ENCODE measurements at places on chromosomes 2 and 18.

- no peak for DNase-seq
Observed at GRCh38 chr2:215811409-215812345, 201.7 kb downstream of the MREG start.

DNA sequence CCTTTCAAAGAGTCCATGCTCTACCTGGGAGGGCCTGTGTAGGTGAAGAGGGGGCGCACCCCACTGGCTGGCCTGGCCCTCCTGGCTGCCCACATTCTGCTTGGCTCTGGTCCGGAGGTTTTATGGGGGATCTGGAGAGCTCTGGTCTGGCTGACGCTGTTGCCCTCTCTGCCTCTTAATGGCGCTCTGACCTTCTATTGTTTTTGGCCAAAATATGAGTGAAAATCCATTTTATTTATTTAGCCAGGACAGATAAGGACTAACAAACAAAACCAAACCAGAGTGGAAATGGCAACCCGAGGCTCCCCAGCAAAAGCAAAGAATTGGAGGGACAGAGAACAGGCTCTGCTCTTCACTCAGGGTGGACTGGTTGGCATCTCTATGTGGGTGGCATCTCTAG is 45.7 kb downstream of the PRKCE start:
- no peak for DNase-seq

DNA sequence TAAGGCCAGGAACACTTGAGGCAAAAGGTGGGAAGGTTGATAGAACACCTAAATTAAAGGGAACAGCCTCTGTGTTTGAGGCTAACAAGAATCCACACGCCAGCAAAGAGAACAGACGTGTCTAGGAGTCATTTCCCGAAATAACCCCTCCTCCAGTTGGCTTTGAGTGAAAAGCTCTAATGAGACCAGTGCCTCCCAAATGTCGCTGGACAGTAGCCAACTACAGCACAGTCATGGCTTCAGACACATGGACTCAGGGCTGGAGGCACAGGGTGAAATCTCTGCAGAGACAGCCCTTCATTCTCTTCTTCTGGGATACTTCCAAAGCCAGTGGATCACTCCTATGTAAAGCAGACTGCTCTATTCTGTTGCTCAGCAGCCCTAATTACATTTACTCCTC is 49.6 kb downstream of the SOWAHC start:
- DNase-seq, result peak; percentile 23

DNA sequence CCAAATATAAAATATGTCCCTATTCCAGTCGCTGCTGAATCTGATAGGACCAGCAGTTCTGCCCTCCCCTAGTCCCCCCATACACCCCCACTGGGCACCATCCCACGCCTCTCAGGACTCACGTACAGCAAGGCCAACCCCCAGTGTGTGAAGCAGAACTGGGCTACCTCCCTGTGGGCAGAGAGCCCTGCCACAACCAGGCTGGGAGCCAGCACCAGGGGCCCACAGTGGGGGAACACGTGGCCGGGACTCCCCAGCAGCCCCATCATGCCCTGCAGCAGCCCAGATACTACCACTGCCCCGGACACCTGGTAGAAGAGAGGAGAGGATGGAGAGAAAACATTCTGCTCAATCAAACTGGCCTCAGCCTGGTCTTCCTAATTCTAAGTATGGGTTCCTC is 1.3 kb downstream of the SLC23A3 start:
- DNase-seq, result no peak

DNA sequence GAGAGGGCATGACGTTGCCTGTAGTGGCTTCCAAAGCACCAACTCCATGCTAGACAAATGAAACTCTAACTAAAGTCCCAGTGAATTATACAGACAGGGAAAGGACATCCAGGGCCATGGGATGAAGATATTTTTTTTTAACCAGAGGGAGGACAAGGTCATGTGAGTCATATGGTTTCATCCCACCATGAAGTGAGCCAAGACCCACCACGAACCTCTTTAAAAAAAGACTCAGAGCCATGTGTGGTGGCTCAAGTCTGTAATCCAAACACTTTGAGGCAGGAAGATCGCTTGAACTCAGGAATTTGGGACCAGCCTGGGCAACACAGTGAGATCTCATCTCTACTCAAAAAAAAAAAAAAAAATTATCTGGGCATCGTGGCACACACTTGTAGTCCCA is 115.2 kb downstream of the LIPG start:
- DNase-seq, result no peak

DNA sequence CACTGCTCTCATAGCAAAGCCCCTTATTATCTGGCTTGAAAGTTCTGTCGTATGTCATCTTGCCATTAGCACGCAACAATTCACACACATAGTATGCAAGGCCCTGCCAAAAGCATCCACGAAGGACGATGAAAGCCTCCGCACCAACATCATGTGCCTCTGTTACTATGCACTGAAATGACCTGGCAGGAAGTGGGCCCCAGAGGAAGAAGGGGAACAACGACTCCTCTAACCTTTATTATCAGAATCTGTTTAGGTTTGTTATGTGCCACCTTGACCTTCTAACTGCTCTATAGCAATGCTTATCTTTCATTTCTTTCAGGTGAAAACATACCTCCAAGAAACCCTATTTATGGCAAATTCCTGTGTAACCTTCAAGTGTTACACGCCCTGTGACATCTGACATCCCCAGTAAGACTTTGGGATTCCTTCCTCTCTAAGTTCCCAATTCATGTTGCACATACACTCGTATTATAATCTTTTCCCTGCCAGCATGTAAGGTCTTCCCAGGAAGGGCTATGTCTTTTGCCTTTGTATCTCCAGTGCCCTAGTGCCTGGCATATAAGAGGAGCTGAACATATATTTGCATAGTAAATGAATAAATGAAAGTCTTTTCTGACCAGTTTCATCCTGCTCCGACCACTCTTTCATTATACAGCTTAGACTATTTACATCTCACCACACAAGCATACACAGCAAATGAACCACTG is 7.0 kb upstream of the NDUFV2 start:
- no peak for DNase-seq

- no peak for DNase-seq
Observed at GRCh38 chr2:121819846-121820245, 64.4 kb downstream of the TSN start.

DNA sequence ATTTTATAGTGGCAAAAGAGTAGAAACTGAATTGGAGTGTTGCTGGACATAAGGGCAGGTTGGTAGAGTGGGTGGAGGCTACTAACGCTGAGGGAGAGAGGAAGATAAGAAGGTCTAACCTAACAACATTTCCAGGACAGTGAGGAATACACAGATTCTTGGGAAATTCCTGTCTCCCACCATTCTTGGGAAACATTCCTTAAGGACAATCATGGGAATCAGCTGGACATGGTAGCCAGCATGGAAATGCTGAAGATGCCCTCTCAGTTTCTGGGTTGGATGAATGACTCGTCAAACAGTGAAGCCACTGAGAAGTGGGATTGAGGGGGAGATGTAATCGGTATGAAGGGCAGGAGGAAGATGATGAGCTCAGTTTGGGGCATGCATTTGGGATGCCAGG is 265.4 kb downstream of the AFF3 start:
- DNase-seq, result no peak

- DNase-seq, result no peak
Observed at GRCh38 chr2:9772999-9773902, 70.0 kb upstream of the TAF1B start.

DNA sequence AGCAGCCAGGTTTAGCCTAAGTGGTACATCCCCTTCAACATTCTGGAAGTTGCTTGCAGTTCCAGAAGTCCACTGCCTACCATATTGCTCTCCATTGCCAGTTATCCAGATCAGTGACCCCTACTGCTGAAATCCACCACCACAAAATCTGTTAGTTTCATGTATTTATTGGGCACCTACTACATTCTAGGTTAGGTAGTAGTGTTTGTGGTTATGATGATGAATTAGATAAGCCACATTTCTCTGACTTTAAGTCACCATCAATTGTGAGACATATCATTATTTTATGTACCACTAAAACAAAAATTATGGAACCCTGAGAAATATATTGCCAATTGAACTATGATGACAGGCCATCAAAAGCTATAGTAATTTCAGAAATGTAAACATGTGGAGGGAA is 139.5 kb upstream of the PKDCC start:
- no peak for DNase-seq

DNA sequence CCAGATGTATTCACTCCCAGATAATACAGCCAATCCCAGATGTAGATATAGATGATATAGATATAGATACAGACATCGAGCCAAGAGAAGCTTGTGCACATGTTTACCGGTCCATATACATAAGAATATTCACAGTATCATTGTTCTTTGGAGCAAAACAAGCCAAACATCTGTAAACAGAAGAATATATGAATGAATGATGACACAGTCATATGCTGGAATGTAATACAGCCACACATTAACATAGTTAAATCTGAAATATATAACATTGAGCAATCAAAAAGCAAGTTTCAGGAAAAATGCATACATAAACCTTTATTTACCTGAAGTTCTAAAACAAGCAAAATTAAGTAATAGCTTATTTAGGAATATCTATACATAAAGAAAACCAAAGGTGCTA is 182.5 kb downstream of the TXNL1 start:
- DNase-seq, result no peak

- no peak for DNase-seq
Observed at GRCh38 chr2:164014068-164014731, 278.4 kb upstream of the FIGN start.

DNA sequence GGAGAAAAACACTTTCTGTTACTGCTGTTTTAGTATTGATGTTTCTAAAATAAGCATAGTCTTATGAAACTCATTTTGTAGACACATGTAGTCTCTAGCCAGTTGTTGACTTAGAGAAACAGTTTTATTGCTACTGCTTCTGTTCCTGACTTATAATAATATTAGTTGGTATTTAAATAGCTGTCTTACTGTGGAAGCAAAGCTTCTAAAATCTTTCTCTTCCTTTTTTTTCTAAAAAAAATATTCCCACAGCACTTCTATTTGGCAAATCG is 121.8 kb downstream of the MTX2 start:
- no peak for DNase-seq

GRCh38 chr2:240189686-240190085 is 49.2 kb upstream of the OTOS start:
- no peak for DNase-seq

GRCh38 chr18:55510809-55511208 is 77.2 kb downstream of the TCF4 start:
- no peak for DNase-seq

DNA sequence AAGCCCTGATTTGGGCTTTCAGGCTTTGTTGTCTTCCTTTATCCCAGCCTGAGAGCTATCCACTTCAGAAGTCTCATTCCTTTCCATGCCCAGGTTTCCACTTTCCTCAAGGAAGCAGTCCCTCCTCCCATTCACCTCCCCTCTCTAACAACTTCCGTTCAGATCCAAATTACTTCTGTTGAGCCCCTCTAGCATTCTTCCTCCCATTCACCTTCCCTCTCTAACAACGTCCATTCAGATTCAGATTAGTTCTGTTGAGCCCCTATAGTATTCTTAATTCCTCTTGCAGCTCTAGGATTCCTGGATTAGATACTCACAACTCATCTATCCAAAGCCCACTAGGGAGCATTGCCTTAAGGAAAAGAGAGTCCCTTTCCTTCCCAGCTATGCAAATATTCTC is 216.8 kb downstream of the RAD51AP2 start:
- DNase-seq, result no peak

- no peak for DNase-seq
Observed at GRCh38 chr2:30784682-30785081, 22.6 kb downstream of the CAPN13 start.

DNA sequence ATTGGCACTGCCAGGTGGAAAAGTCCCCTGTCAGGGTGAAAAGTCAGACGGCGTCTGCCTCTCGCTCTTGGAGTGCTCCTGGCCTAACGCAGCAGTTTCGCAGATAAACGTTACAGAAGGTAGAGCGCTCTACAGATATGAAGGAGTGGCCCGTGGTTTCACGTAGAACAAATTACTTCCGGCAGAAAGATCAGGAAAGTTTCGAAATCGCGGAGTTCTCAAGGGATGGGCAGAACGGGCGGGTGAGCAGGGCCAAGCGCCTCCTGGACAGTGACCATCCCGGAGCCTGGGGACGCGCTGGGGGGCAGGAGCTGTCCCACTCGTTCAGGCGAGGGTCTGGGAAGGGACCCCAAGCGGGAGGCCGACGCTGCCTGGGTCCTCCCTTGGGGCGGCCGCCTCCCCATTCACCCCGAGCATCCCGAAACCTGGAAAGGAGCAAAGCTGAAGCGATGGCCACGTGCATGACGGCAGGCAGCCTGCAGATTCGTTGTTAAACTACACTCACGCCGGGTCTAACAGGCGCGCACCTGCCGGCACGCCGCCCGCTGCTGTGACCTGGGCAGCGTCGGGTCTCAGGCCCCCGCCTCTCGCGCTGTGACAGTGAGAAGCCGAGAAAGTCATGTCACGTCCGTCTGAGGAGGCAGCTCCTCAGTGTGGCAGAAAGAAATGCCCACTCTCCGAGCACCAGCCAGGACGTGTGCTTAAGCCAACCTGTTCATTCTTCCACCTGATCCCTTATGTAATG is 122.9 kb upstream of the SALL3 start:
- no peak for DNase-seq

GRCh38 chr2:220556658-220557057 is 929.2 kb downstream of the SLC4A3 start:
- no peak for DNase-seq

DNA sequence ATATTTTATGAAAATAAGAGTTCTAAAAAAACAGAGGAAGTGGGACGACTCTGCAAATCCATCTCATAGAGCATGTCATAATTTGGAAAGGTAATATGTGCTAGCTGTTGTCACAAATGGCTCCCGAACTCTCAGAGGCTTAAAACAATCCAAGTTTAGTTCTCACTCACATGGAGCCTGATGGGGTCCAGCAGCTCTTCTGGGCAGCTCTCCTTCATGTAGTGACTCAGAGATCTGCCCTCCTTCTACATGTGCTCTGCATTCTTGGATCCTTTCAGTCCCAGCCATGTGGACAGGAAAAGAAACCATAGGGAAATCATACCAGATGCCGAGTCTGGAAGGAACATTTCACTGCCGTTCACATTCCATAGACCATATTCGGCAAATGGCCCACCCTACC is 180.1 kb upstream of the APCDD1 start:
- DNase-seq, result no peak

GRCh38 chr2:157803952-157804351 is 72.2 kb downstream of the ACVR1 start:
- DNase-seq, result no peak

DNA sequence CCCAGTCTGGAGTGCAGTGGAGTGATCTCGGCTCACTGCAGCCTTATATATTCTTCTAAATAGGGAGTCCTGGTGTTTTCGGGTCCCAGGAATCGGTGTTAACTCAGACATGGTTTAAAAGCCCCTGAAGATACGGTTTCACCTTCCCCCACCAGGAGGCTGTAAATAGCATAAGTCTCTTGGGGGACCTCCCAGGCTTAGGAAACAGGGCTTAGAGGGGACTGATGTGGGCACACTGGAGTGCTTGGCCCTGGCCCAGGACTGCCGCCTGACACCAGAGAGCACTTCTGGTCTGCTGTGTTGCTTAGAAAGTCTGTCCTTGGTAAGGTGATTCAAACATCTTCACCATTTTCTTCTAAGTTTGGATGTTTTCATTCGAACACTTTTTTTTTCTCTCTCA is 39.7 kb upstream of the MAP4K4 start:
- DNase-seq, result no peak

DNA sequence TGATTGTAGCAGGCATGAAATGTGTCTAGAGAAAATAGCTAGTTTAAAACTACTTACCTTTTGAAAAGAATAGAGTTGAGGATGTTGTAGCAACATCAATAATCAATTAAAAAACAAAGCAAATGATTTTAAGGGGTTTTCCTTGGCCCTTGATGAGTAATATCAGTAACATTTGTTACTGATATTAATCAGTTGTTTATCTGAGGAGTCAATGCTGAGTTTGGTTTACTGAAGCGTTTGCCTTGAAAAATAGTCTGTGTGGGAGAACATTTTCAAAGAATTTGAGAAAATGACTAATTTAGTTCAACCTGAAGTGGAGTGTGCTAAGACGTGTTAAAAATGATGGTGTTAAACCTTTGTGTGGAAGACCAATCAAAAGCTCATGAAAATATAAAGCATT is 9.3 kb downstream of the PTH2R start:
- no peak for DNase-seq
